ENCODE measurements at places on chromosomes 1 and 21.

- DNase-seq = no peak
These were observed 5.2 kb downstream of the S100A10 start for GRCh38 chr1:151988405-151988923.

DNA sequence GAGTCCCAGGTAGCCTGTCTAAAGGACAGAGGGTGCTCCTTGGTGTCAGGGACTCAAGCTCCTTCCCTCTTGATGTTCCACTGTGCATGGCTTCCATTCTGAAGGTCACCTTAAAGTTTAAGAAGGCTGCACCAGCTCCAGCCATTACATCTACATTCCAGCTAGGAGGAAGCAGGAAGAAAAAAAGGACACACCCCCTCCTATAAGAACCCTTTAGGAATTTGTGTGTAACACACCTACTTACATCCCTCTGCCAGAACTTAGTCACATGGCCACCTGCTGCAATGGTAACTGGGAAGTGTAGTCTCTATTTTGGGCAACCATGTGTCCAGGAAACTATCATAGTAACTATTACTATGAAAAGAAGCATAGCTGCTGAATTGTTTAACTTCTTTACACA, 161.6 kb upstream of the KLHDC7A start:
- no peak for DNase-seq

DNA sequence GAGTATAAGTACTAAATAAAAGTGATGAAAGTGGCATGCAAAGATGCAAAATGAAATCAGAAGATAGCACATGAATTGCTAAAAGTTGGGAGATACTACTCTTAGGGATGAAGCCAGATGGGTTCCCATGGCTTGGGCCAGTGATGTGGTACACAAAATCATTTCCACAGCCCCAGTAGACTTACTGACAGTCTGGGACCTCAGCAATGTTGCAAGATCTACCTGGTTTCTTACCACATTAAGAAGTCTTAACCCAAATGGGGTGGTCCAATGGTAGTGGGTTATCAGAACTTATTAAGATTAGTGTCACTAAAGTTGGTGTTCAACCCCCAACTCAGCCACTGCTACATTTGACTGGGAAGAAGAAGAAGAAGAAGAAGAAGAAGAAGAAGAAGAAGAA, 227.7 kb upstream of the IRF2BP2 start:
- no peak for DNase-seq

DNA sequence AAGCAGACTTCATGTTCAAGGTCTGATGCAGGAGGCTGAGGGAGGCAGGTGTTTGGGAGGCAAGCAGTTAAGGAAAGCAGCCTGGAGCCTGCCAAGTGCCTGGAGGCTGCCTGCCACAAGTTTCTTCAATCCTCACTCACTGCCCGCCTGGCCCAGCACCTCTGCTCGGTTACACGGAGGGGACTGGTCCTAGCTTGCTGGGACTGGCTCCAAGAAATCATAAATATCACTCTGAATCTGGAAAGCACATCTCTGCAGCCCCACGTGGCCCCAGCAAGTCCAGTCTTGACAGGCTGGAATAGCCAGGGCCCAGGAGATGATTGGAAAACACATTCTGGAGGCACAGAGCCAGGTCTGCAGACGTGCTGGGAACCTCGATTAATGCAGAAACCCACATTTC, 83.9 kb downstream of the BCAR3 start:
- no peak for DNase-seq

DNA sequence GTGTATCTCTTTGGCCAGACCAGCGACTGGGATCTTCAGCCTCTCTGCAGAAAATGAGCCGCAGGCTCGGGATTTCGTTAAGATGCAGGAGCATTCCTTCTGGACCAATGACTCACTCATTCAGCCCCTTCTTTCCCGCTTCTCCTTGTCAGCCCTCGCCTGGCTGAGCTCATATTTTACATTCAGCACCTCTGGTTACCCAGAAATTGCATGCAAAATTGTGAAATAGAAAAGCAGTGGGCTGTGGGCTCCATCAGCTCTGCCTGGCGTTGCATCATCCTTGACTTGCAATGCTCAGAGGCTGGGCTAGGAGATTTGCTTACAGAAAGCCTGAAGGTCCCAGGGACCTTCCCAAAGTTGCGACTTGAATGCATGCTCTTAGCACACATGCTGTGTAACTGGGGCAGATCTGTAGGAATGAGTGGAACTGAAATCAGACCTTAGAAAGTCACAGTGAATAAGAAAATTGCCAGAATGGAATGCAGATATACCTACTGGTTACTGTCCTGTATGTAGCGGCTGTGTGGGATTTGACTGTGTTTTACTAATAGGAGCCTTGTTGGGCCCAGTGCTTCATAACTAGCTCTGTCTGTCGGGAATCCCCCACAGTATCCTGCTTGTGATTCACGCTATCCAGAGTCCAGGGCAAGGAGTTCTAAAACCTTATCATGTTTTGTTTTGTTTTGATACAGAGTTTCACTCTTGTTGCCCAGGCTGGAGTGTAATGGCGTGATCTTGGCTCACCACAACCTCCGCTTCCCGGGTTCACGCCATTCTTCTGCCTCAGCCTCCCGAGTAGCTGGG, 444.8 kb downstream of the KIF26B start:
- no peak for DNase-seq

GRCh38 chr1:29962831-29963247, 726.5 kb downstream of the PTPRU start:
- no peak for DNase-seq

GRCh38 chr21:46173573-46173972, 10.7 kb downstream of the SPATC1L start:
- DNase-seq = no peak
